A172 (cell line): ENCODE measurements at places on chromosomes 5 and 9. TPM values are rescaled to one million over a fixed set of nuclear protein-coding genes. Genes with fewer than 3 reads are reported as not detected.

GRCh38 chr9:127921557-127922120 lies 4.8 kb upstream of the ST6GALNAC4 start:
- DNase-seq: peak; percentile 50

GRCh38 chr5:93022796-93023447 lies 558.1 kb downstream of the NR2F1-AS1 start:
- no peak for DNase-seq

EQTN gene
- not detected in 2 replicates for total RNA-seq

DNA sequence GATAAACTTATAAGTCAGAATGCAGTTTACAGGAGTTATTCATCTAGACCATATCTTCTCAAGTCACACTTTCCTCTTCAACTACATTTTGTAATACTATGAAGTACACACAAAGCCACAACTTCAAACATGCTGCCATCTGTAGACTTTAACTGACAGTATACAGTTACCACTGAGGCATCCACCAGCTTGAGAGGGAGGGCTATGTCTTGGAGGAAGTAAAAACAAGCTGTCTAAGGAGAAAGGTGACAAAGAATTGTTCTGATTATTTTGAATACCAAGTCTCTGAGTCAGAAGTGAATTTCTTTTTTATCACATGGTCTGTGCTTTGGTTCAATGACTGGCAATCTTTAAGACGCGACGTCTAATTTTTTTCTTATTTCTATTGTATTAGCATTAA lies 97.6 kb upstream of the CDH10 start:
- DNase-seq: peak; percentile 63

PCDHB13 gene
- 1.1 TPM in 2 replicates for total RNA-seq

KCNMB1 gene
- not detected in 2 replicates for total RNA-seq

- DNase-seq: no peak
These were observed 11.2 kb upstream of the JAK2 start for GRCh38 chr9:4973902-4974301.

FOXD4L3 gene
- not detected in 2 replicates for total RNA-seq

DNA sequence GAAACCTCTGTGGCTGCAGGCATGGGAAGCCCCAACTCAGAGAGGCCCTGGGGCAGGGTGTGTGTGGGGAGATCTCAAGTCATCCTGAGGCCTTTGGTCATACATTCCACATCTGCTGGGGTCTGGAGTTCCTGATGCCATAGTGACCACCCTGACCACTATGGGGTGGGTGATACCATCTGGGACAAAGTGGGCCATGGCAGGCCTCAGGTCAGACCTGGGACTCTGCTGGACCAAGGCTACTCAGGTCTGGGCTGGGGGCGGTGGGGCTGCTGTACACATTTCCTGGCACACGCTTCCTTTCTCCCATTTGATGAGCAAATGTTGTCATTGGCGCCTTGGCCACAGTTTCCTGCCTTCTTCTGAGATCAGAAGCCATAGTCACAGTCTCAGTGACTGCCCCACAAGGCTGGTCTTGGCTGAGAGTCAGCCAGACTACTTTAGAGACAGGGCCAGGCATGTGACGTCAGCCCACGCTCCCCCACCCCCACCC lies 15.1 kb upstream of the ACSL6 start:
- no peak for DNase-seq

- peak; percentile 36 for DNase-seq
These were observed 12.3 kb downstream of the GFPT2 start for GRCh38 chr5:180340856-180341255.

- no peak for DNase-seq
These were observed 102.8 kb upstream of the GNA14 start for GRCh38 chr9:77750981-77751340.

DNA sequence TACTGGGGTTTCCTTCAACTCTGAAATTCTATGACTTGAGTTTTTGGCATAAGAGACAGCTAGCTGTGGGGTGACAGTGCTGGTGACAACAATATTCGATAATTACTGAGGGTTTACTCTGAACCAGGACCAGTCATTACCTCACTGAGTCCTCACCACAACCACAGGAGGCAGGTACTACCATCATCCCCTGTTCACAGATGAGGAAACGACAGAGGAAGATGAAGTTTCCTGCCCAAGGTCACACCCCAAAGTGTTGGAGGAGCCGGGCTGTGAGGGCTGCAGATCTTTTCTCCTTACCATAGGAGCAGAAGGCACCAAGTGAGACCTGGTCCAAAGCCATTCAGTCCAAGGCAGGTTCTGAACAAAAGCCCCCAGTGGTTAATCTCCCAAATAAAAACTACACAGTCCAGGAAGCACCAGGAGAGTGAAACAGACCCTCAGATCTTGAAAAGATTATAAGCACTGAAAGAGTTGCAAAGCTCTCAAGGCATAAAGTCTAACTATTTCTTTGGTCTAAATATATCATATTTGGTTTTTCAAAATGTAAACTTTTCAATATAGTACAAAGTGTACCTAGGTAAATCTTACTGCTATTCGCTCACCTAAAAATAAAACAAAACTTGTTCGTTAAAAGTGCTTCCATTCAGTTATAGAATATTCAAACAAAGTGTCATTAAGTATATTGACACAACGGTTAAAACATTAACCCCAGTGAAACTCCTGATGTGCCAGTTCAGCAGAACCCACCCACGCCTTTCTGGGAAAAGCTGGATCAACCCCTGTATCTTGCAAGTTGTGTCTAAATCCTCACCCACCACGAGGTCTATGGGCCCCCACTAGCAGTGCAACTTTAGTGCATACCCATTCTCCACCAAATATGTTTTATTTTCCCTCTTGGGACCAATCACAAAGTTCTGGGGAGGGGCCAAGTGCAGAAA lies 82.6 kb upstream of the EQTN start:
- no peak for DNase-seq

BNIP1 gene
- 26.4 and 26.5 TPM in 2 replicates for total RNA-seq

GRCh38 chr9:38713426-38713825 lies 6.5 kb downstream of the FAM240B start:
- DNase-seq: peak; percentile 31

CCL27 gene
- total RNA-seq: 2.2 TPM in 1 of 2 replicates, not detected in the other

DNA sequence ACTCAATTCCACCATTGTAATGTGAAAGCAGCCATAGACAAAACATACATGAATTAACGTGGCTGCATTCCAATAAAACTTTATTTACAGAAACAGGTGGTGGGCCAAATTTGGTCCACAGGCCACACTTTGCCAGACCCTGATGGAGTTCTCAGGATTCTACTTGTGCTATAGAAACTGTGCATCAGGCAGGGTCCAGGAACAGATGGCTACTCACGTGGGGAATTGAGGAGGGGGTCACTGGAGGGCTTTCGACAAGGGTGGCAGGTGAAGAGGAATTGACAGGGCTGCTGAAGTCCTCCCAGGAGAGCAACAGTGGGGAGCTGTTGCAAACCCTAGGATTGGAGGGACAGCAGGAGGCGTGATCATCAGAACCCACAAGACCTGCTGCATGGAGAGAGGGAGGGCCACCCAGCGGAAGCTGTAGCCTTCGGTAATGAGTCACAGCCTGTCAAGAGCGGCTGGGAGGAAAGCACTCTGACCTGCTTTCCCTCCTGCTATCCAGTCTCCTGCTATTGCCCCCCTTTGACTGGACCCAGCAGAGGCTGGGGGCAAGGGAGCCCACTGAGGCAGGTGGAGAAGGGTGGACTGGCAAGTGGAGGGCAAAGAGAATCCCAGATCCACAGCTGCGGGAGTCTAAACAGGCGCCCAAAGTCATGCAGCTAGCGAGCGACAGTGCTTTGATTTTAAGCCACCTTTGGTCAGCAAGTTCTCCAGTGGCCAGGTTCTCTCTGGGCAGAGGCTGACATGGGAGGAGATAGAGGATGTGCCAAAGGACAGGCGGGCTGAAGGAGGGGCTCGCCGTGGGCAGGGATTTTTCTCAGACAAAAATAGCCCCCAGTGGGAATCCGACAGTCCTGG lies 138.3 kb upstream of the SMIM23 start:
- DNase-seq: peak; percentile 91

DNA sequence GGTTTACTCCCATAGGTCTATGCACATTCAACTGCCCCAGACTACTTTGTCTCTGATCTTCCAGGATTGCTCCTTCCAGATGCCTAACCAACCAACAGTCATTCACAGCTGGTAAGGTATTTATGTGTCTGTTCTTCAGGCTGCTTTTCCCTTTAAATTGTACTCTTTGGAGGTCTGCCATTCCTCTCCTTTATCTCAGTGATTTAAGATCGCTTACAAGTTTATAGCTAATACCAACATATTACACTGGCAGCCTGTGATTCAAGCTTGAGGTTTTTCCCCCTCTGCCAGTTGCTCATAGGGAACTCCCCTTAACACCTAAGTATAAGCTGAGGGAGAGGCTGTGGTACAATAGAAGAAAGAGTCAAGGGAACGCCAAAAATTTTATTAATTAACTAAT lies 711.7 kb upstream of the EDIL3 start:
- peak; percentile 75 for DNase-seq

GRCh38 chr5:125501396-125501795 lies 755.0 kb upstream of the ZNF608 start:
- DNase-seq: no peak

PDGFRB gene
- total RNA-seq: 33.5 and 55.9 TPM in 2 replicates

- DNase-seq: no peak
These were observed 246.7 kb upstream of the TRPM3 start for GRCh38 chr9:71368157-71368556.

GRCh38 chr9:123401879-123402513 lies 46.0 kb downstream of the CRB2 start:
- DNase-seq: peak; percentile 49

DNA sequence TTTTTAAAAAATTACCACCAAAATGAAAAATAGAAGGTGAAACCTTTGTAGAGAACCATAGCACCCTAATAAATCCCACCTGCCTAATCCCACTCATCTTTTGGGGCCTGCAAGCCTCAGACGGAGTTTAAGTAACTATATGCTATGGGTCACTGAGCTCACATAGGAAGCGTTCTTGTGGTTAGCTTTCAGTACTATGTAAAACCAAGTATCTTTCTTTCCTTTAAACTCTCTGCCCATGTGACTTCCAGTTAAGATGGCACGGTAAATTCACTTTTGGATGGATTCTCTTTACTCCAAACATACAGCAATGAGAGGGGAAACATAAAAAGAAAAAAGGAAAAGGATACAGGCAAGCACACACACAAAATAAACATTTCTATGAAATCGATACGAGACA lies 50.9 kb downstream of the FANCC start:
- DNase-seq: no peak

- DNase-seq: no peak
These were observed 25.1 kb downstream of the TRIO start for GRCh38 chr5:14168144-14168792.

GRCh38 chr9:13814647-13815400 lies 499.1 kb downstream of the NFIB start:
- no peak for DNase-seq

DNA sequence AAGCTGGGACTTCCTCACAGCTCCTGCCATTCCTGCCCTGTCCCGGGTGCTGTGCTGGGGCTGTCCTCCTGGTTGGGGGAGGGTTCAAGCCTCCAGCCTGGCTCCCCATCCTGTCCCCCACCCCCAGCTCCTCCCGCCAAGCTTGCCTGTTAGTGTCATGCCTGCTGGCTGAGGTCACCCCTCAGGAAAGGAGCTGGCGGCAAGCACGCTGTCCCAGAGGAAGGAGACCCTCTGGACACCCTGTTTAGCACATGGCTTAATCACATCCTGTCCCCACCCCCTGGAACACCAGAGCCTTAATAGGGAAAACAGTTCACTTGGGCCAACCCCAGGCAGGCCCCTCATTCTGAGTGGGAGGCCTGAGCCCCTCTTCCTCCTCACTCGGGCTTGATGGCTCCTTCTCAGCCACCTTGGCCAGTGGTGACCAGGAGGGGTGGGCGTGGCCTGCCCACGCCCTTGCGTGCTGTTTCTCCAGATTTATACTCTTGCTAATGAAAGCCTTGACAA lies 9.2 kb upstream of the PHYHD1 start:
- DNase-seq: peak; percentile 96

DNA sequence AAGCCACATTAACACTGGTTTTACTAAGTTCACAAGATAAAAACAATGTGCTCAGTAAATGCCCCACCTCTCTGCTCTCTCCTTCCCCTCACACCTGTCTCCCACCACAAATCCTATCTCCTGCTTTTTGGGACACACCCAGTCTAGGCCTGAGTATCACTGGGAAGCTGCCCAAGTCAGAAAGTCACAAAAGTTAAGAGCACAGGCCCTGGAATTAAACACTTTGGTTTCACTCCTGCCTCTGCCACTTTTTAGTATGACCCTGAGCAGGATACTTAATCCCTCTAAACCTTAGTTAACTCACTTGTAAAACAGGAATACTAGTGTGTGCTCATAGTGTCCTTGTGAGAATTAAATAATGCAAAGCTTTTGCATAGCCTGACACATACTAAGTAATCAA lies 11.3 kb downstream of the C5 start:
- DNase-seq: no peak

SPINK13 gene
- total RNA-seq: not detected in 2 replicates

CCT5 gene
- total RNA-seq: 872 and 982 TPM in 2 replicates

DNA sequence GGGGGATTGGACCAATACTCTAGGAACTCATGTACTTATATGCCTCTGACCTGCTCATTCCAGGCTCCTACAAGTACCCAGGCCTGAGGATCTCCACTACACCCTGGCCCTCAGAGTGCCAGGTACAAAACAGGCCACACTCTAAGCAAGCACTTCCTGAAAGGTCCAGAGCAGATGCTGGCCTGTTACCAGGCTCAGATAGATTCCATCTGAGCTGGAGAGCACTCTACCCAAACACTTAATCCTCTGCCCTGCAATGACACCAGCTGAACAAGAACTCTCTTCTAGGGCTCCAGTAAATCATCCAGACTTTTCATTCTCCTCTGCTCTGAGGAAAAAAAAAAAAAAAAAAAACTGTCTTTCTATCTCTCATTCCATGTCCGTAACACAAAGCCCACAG lies 2.9 kb downstream of the P4HA2 start:
- DNase-seq: no peak

DNA sequence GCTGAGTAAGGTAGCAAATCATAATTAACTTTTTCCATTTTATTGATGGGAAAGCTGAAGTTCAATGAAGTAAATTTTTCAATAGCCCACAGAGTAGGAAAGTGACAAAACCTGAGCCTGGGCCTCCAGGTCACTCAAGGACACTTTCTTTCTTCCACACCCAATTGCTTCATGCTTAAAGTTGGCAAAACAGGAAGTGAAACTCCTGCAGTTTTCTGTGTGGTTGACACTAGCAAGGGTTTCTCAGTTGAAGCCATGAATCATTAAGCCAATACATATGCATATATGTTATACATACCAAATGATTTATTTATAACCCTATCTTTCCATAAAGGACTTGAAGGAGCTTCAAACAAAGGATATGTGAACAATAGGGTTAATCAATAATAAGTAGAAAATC lies 13.9 kb downstream of the TLR4 start:
- DNase-seq: peak; percentile 41

GRCh38 chr5:1168796-1169195 lies 32.6 kb upstream of the SLC6A19 start:
- no peak for DNase-seq

- no peak for DNase-seq
These were observed 363.9 kb downstream of the KDM4C start for GRCh38 chr9:7121664-7122063.

DNA sequence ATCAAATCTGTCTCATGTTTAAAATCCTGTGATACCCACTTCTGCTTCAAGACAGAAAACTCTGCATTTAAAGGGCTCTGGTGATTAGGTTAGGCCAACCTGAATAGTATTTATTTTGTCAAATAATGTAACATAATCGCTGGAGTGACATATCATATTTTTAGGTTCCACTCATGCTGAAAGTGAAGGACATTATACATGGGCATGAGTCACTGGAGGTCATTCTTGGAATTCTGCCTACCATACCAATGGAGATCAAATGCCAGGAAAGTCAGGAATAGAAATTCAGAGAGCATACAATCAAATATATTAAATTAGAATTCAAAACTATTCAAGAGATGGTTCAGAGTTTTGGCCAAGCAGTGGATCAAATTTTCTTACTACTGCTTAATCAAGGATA lies 97.1 kb upstream of the PRSS3 start:
- no peak for DNase-seq

F2R gene
- 30.5 and 44.6 TPM in 2 replicates for total RNA-seq

OR1L4 gene
- not detected in 2 replicates for total RNA-seq
